ENCODE measurements at places on chromosomes 16 and 17. TPM values are rescaled to one million over a fixed set of nuclear protein-coding genes. Genes with fewer than 3 reads are reported as not detected.

DNA sequence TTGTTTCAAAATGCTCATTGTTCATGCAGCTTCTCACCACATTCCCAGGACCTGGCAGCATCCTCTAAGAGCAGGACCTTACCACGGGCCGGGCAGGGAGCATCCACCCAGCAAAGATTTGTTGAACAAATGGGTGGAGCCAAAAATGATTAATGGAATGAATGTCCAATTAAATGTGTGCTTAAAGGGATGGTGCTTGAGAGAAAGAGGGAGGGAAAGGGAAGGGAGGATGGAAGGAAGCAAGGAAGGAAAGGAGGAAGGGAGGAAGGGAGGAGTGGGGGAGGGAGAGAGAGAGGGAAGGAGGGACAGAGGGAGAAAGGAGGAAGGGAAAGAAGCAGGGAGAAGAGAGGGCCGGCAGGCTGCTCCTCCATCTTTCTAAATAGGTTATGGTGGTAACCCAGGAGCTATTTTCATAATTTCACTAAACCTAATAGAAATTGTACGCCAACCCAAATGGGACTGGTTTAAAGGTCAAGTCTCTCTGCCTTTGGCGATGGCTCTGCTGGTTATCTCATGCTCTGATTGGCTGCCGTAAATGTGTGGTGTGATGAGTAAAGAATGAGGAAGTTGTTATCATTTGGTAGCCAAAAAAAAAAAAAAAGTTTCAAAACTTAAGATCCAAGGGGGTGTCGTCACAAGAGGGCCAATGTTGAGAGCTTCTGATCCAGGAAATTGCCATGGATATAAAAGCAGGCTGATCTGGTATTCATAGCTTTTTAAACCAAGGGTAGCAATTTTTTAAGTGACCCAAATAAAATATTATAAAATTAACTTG lies 126.7 kb upstream of the FOXF1 start:
- H3K27me3 ChIP-seq = no peaks in the 10 kb centered on the region
- H3K4me1 ChIP-seq = no peaks in the 10 kb centered on the region
- no peak overlapping the region for H3K27ac ChIP-seq
- H3K36me3 ChIP-seq = no peaks in the 10 kb centered on the region
- no peak overlapping the region for H3K4me3 ChIP-seq
- DNase-seq = no peak

- no peak overlapping the region for H3K4me3 ChIP-seq
- no peaks in the 10 kb centered on the region for H3K27me3 ChIP-seq
- peaks cover 83% of the 10 kb centered on the region for H3K4me1 ChIP-seq
- peaks cover 4% of the 10 kb centered on the region for H3K36me3 ChIP-seq
Observed at GRCh38 chr17:77424585-77425344, 284.0 kb downstream of the SEC14L1 start.

The APOH gene
- not detected for total RNA-seq

DNA sequence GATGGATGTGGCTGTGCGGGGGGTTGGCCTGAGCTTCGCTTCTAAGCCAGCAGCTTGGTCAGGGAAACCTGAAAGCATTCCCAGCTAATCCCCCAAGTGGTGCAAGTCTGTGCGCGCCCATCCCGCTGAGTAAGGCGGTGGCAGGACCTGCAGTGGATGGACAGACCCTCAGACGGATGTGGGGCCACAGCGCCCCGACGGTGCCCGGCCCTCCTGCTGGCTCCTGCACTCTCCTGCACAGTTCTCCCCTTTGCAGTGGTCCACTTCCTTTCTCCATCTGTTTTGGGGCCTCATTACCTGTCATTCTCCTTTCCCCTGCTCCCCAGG lies 2.3 kb downstream of the ATP2A1 start:
- H3K27ac ChIP-seq = no peak overlapping the region
- no peaks in the 10 kb centered on the region for H3K27me3 ChIP-seq
- no peak for DNase-seq
- peaks cover 23% of the 10 kb centered on the region for H3K4me1 ChIP-seq

The CASKIN2 gene
- total RNA-seq = 1.7 TPM

DNA sequence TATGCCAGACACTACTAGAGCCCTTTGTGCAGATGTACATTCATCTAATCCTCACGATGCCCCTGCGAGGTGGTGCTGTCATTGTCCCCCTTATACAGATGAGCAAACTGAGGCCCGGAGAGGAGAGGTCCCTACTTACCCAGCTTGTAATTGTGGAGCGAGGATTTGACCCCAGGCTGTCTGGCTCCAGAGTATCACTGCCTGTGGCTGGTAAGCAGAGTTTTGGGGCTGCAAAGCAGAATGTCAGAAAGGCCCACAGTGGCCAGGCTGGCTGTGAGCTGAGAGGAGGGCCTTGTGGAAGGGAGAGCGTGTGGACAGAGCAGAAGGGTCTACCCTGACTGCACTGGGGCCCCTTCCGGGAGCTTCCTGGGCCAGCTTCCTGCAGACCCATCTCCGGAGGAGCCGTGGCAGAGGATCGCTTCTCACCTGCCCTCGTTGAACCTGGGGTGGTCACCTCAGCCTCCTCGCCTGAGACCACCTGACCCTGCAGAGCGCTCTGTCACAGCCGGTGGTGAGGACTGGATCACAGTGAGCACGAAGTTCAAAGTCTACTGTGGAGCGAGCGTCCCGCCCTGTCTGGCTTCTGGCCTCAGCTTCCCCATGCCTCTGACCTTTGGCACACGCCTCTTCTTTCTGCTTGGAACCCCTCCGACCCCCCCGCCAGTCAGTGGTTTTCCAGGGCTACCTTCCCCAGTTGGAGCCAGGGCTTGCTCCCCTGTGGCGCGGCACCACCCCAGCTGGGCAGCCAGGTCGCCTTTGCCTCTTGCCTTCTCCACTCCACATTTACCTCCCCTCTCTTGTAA lies 12.1 kb downstream of the CMIP start:
- DNase-seq = no peak
- H3K27ac ChIP-seq = no peak overlapping the region
- no peaks in the 10 kb centered on the region for H3K27me3 ChIP-seq
- peaks cover 63% of the 10 kb centered on the region for H3K4me1 ChIP-seq
- peaks cover 21% of the 10 kb centered on the region for H3K36me3 ChIP-seq
- H3K4me3 ChIP-seq = no peak overlapping the region

The SLC5A11 gene
- not detected for total RNA-seq

Measured in natural killer cell (primary cell).